ENCODE measurements at places on chromosomes 5 and 9. TPM values are rescaled to one million over a fixed set of nuclear protein-coding genes. Genes with fewer than 3 reads are reported as not detected.

The PCDHAC1 gene
- under 0.01 TPM for total RNA-seq

The SVEP1 gene
- 14.4 TPM for total RNA-seq

The SPATA31C1 gene
- total RNA-seq: not detected

The TOPORS gene
- 35.2 TPM for total RNA-seq

The DDX4 gene
- total RNA-seq: 0.28 TPM

The RNF183 gene
- total RNA-seq: not detected

The QRFP gene
- not detected for total RNA-seq

The OR5C1 gene
- not detected for total RNA-seq
